ENCODE measurements at places on chromosomes 7 and 10.

DNA sequence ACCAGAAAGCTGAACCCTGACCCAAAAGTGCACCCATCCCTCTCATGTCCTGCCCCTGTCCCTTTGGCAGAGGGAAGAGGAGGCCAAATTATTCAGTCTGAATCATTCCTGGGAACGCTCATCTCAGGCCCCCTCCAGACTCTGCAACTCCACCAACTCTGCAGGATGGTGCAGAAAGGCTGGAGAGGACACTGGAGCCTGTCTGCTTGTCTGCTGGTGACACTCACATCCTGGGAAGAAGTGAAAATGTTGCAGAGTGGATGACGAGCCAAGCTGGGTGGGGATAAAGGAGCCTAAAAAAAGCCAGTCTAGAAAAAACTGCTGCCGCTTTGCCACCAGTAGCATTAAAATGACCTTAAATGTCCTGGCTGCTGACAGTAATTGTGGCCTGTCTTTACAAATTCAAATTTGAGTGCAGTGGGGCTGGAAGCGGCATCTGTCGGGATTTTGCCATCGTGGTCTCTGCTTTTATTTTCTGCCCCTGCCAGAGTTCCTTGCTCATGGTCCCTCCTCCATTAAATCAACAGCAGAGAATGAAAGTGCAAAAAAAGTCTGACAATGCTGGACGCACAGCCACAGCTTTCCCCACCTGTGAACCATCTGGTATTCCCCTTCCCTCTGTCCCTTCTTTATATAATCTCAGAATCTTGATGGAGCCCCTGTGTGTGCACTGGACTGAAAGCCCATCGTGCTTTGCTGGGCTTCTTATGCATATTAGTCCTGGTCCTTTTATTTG, 63.9 kb downstream of the STK17A start:
- no peak for DNase-seq

GRCh38 chr10:34721208-34721840, 93.8 kb downstream of the PARD3 start:
- no peak for DNase-seq

- no peak for DNase-seq
Observed at GRCh38 chr7:3067193-3067592, 23.5 kb upstream of the CARD11 start.

DNA sequence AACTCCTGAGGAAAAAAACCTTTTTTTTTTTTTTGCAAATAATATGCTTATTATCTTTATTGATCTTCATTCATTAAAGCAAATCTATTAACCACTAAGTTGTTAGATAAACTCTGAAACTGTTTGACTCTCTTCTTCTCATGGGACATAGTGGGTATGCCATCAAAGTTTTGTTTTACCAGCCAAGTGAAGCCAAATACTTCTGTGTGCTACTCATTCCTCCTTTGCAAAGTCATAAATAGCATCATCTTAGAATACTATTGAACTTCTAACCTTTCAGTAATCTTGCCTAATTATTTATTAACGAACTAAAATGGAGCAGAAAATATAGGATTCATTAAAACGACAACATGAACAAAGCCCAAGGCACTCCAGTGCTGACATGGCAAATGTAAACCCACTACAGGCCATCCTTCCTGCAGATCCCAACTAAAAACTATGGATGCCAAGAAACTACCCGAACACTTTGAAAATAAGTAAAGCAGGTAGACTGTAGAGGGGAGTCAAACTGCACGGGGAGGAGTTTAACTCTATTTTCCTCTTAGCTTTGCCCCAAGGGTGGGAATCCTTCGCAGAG, 61.2 kb upstream of the ODAD2 start:
- no peak for DNase-seq

DNA sequence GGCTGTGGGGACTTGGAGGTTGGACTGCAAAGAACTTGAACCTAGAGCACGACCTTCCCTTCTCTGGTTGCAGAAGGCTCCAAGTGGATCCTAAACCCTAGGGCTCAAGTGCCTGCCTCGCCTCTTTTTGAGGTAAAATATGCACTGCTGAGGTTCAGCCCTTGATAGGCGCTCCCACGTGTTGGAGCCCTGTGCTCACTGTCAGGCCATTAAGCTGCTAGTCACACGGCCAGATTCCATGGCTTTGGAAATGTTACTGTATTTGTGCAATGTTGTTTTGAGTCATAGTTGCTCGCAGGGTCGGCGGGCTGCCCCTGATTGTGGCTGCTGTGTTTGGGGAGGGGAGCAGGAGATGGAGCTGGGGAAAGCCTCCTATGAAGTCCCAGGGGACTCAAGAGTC, 39.8 kb upstream of the PCBD1 start:
- DNase-seq = no peak

- DNase-seq = no peak
Observed at GRCh38 chr10:33154590-33154989, 179.9 kb downstream of the NRP1 start.

DNA sequence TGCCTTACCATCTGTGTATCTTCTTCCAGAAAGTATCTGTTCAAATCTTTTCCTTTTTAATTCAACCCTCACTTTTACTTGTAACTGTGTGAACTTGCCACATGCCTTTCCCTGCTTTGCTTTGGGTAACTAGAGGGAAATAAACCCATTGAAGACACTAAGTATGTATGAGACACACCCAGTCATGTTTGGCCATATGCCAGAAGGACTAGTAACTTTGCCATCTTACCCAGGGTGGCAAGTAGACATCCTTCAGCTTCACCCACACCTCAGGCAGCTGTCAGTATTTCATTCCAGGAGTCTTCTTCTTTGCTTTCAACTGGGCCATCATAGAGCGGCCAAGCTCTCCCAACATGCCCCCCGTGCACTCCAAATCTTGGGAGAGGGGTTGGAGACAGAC, 323.1 kb downstream of the TNS3 start:
- no peak for DNase-seq

DNA sequence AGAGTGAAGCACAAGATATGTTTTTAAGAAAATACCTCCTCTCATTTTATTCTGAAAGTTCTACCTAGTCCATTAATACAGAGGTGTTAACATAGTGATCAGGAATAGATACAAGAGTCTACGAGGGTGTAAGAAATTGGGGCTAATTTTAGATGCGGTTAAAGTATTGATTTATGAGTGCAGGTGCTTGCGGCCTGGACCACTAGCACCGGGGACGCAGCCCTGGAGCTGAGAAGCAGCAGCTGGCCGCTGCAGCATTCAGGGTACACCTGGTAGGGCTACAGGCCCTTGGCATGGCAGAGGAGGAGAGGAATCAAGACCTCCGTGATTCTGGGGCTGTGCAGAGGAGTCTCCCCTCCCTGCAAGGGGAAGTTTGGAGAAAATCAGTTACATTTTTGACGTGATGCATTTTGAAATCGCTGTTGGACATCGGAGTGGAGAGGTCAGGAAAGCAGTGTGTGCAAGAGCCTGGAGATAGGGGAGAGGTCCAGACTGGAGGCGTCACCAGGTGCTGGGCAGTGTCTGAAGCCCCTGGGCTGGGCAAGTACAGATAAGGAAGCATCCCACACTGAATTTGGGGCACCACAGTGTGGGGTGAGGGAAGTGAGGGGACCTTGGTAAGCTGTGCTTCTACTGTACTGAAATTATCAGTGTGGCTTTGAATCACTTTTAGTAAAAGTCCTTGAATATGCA, 112.3 kb downstream of the VWC2 start:
- DNase-seq = no peak

DNA sequence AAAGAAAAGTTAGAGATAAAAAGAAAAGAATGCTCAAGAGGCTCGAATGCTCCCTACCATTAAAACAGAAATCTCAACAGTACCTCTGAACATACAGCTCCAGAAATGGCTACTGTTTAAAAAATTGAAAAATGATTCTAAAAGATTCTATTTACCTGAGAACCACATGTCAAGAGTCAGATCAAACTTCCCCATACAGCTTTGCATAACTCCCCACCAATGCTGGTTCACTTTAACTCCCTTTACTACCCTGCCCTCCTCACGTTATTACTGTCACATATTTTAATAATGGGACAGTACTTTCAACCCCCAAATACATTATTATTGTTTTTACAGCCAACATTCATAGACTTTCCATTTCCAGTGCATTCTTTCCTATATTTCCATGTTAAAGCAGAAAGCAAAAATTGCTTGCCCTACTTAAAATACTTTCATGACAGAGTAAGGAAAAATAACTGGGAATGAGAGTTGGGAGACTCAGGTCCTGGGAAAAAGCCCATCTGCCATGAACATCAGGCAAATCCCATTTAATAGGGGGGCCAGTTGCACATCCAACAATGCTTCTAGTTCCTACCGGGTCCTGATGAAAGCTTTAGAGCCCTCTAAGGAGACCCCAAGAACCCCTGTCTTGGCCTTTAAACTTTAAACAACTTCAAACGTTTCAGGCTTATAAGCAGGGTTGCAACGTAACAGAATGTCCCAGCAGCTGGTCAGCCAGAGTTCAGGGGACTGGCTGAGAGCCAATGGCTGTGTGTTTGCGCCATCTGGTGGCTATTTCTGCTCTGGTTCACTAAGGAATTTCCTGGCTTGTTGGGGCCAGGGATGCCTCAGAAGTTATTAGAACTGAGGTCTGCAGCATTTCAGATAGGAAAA, 247.4 kb downstream of the ELMO1 start:
- no peak for DNase-seq

GRCh38 chr7:104225451-104225850, 17.6 kb upstream of the ORC5 start:
- DNase-seq = no peak

- no peak for DNase-seq
Observed at GRCh38 chr7:86955895-86956503, 103.5 kb downstream of the ELAPOR2 start.

DNA sequence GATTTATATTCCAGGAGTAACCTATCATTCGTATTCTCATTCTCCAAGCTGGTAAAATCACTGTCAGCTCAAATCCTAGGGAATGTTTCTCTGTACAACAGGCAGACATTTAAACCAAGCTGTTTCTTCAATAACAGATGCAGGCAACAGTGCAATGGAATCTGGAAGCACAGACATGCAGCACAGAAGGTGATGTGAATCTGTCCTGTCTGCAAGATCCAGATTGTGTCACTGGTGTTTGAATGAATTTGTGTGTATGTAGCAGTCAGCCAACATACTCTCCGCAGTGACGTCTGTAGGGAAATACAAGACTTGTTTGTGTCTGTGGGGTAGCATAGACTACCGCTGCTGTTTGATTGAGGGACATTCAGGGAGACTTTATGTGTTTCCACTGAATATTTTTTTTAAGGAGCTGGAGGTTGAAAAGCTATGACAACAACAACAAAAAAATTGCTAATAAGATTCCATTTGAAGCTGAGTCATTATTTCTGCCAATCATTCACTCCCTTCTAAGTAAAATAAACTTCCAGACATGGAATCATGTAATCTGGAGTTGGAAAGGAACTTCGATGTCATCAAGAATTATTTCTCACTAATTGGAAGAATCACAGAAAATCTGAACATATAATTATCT, 122.9 kb upstream of the MYO3A start:
- DNase-seq = no peak

DNA sequence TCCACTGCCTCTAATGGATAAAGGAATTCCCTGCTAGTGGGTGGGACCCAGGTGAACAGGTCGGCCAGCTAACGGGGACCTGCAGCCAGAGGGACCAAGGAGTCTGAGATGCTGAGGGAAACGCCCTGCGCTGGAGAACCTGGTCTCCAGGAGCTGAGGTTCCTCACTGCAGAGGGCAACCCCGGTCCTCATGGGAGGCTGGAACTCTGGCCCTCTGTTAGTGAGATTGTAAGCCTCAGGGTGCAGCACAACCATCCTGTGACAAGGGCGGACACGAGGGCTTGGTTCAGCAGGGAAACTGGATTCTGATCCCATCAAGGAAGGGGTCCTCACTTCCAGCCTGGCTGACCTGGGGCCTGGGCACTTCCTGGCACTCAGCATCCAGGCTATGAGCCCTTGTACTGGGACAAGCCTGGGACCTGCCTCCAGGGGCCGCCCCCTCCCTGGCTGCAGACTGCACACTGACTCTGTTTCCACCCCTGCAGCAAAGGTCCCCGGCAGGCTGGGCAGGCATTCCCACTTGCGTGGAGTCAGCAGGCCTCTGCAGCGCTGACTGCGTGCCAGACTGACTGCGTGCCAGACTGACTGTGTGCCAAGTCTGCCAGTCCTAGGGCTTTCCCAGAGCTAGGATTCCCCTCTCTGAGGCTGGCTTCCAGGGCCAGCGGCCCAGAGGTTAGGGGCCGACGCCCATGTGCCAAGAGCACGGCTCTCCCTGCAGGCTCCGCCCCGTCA, 143.2 kb downstream of the MAPK8 start:
- DNase-seq = no peak

DNA sequence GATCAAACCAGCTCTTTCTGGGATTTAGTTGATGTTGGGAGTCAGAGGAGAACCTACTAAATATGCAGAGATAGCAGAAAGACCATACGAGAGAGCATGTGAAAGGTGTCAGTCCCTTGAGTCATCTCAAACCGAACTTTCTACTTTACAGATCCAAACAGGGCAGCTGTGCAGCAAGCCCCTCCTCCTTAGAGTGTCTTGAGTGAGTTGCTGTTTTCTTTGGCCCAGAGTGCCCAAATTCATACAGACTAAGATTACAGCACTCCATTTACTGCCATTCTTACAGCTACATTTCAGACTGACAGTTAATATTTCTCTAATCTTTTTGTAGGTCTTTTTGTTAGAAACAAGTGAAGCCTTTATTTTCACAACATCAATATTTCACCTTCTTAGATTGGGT, 53.4 kb downstream of the NRCAM start:
- no peak for DNase-seq

GRCh38 chr10:44216073-44216472, 168.8 kb downstream of the CXCL12 start:
- no peak for DNase-seq

GRCh38 chr7:139936760-139937310, 107.8 kb downstream of the TBXAS1 start:
- DNase-seq = no peak

DNA sequence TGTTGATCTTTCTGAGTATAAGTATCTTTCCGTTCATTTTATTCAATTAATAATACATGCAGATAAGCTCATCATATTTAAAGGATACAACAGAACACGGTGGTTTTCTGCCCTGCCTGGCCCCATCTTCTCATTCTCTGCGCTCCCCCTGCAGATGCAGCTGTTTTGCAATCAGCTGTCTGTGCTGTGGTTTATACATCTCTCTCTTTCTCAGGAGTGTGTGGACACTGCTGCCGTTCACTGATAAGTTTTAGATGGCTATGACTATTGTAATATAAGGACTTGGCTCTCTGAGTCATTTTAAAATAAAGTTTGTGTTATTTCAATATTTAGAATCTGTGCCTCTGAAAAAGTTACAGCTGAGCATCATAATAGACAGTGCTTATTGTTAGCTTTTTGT, 54.5 kb downstream of the CUL1 start:
- no peak for DNase-seq

DNA sequence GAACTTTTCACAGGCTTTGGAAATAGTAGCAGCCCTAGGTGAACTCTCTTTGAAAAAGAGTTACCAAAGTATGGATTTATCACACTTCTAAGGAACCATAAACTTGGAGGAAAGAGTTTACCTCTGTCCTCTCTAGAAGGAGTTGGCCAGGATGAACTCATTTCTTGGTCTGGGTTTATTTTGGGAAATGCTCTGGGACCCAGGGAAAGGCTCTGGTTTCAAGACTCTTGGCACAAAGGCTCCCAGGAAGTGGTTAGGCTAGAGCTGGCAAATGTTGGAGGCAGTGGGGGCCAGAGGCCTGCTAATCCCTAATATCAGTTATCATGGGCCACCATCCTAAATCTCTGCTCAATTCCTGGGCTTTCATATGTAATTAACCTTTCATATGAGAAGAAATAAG, 36.3 kb upstream of the CDK6 start:
- DNase-seq = no peak
